ENCODE measurements at places on chromosomes 2 and 18.

DNA sequence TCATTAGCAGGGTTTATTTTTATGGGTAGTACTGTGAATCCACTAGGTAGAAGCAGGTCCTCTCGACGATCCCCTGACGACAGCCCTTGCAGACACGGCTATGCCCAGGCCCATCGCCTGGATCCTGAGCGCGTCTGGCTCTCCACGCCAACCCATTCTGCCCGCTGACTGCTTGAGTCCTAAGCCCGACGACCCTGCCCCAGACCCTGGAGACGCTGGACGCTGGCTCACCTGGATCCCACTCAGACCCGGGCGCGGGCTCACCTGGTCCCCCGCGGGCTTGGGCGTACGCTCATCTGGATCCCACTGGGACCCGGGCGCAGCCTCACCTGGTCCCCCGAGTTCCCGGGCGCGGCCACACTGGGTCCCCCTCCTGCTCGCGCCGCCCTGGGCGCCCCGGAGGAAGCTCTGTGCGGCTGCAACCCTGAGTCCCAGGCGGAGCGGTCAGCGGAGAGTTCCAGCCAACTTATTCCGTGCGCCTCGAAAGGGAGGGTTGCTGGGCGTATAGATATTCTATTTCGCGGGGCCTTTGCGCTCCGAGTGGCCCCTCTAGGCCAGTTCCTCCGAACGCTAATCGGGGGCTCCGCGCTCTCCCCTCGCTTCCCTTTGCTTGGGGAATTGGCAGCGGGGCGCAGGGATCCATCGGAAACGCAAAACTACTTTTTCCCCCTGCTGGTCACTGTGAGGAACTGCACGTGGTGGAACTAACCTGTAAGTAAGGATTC, 22.4 kb upstream of the RMP24 start:
- DNase-seq = peak; percentile 82

DNA sequence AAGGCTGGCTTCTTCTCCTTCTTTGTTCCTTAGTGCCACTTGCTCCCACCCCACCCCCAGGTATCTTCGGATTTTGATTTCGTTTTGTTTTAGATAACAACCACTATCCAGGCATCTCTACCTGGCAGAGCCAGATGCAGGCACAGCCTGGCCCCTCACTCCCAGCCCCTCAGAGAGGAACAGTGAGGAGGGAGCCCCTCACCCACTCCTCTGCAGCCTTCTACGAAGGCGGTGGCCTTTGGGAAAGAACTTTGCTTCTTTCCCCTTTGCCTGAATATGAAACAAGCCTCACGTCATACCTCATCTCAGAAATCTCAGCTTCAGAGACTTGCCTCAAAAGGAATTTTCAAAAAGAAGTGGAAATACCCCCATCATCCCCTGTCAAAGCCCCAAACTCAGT, 6.3 kb upstream of the CYP26B1 start:
- no peak for DNase-seq

DNA sequence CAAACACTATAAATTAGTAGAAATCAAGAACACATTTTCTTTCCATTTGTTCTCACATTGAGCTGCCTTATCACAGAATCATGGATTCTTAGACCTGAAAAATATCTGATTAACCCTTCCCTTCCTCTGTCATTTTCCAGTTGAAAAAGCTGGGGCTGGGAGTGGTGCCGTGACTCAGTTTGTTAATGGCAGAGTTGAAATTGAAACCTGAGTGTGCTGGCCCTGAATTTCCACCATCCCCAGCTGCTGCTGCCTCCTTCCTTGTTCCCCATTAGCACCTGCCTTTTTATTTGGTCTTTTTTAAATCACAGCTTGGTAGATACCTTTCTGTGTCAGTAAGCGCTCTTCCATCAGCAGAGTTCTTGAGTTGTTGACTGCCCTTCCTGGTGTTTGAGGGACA, 10.6 kb downstream of the FARP2 start:
- DNase-seq = no peak

- DNase-seq = peak; percentile 52
Measured at GRCh38 chr2:42567806-42568400, 529 bp upstream of the MTA3 start.

DNA sequence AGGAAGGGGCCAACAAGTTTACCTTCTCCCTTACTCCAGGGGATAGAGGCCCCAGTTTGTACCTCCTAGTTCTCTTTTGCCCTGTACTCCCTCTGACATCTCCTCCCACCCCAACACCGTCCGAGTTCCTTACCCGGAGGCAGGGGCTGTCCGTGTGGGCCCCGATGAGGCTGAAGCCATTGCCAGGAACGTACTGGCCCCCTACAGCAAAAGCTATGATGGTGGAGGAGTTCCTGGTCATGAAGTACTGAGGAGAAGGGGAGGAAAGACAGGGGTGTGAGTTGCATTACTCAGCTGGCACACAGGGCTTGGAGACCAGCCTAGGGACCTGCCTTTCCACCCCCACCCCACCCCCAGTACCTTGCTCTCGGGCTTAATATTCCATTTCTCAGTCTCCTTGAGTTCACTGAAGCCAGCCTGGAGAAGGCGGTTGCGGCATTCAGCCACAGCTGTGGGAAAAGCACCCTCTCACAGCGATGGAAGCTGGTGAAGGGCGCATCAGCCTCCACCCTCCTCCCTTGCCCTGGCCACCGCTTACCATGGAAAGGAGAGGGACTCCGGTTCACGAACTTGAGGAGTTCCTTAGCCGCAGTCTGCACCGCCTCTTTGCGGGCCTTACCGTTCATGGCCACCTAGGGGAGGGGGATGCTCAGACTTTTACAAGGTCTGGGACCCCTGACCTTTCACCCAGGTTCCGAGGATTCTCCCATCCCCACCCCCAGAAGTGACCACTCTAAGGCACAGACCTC, 1.0 kb downstream of the DNPEP start:
- DNase-seq = peak; percentile 28

GRCh38 chr2:140451324-140451723, 1671.1 kb upstream of the NXPH2 start:
- no peak for DNase-seq

GRCh38 chr2:216366777-216367471, 5.4 kb downstream of the MARCHF4 start:
- peak; percentile 32 for DNase-seq

GRCh38 chr2:26526589-26526988, 48.7 kb upstream of the OTOF start:
- no peak for DNase-seq

GRCh38 chr18:9997711-9998110, 83.9 kb downstream of the VAPA start:
- DNase-seq = no peak

DNA sequence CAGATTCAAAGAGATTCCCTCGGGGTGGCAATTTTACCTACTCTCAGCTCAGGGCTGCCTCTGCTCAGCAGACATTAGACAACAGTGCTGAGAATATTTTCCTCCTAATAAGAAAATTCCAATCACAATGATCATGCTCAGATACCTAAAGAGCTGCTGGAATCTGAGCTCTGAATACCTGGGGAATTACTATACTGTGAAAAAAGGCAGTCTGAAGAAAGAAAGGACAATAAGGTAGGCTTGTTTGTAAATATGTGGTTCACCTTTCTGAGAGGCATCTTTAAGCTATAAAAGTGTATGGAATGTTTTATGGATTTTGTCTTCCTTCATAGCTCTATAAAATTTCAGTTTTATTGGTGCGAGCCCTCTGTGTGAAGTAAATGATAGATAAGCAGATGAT, 34.2 kb upstream of the FAM98A start:
- DNase-seq = no peak

GRCh38 chr2:120672526-120673204, 63.0 kb upstream of the GLI2 start:
- DNase-seq = no peak

GRCh38 chr2:163173591-163173990, 335.0 kb upstream of the KCNH7 start:
- DNase-seq = no peak

- peak; percentile 29 for DNase-seq
Measured at GRCh38 chr2:161166538-161167409, 6.5 kb downstream of the TANK start.
